ENCODE measurements at places on chromosomes 12 and 14. TPM values are rescaled to one million over a fixed set of nuclear protein-coding genes. Genes with fewer than 3 reads are reported as not detected.

CLEC7A gene
- 0.25 TPM for total RNA-seq

TEX52 gene
- total RNA-seq: not detected

LRP1 gene
- 3.2 TPM for total RNA-seq

TAS2R7 gene
- total RNA-seq: not detected

OR11H6 gene
- not detected for total RNA-seq

SYNDIG1L gene
- not detected for total RNA-seq

DCN gene
- 0.97 TPM for total RNA-seq

TRHDE gene
- total RNA-seq: not detected

NPFF gene
- total RNA-seq: not detected

FAM181A gene
- total RNA-seq: not detected

NRIP2 gene
- total RNA-seq: not detected

NGB gene
- total RNA-seq: not detected

DEGS2 gene
- total RNA-seq: 0.31 TPM

SLC38A4 gene
- total RNA-seq: 4.2 TPM

KLRF2 gene
- total RNA-seq: not detected

WNT1 gene
- total RNA-seq: not detected

NEUROD4 gene
- total RNA-seq: not detected

CLEC1A gene
- total RNA-seq: 28.0 TPM

MED6 gene
- total RNA-seq: 26.1 TPM

MYH6 gene
- total RNA-seq: not detected

NAV3 gene
- total RNA-seq: 6.3 TPM
